ENCODE measurements at places on chromosomes 4 and X.
A peak's percentile ranks its signal among the peaks of the same experiment; 100 is the strongest.

- DNase-seq = no peak
Measured at GRCh38 chrX:35622040-35622439, 176.1 kb upstream of the MAGEB16 start.

DNA sequence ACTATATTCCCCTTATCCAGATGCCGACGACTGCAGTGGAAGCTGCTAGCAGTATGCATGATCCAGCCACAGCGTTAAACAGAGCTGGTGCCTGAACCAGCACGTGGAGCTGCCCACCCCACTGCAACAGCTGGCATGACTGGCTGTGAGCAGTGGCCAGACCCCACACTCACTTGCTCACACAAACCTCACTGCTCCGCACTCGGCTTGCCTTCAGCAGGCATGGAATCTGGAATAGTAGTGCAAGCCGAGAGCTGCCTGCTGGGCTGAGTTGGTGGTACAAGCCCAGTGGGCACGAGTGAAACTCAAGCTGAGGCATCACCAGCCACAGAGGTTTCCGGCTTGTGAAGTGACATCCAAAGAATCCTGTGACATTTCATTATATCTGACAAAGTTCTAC lies 1197.6 kb downstream of the FAM133A start:
- no peak for DNase-seq

DNA sequence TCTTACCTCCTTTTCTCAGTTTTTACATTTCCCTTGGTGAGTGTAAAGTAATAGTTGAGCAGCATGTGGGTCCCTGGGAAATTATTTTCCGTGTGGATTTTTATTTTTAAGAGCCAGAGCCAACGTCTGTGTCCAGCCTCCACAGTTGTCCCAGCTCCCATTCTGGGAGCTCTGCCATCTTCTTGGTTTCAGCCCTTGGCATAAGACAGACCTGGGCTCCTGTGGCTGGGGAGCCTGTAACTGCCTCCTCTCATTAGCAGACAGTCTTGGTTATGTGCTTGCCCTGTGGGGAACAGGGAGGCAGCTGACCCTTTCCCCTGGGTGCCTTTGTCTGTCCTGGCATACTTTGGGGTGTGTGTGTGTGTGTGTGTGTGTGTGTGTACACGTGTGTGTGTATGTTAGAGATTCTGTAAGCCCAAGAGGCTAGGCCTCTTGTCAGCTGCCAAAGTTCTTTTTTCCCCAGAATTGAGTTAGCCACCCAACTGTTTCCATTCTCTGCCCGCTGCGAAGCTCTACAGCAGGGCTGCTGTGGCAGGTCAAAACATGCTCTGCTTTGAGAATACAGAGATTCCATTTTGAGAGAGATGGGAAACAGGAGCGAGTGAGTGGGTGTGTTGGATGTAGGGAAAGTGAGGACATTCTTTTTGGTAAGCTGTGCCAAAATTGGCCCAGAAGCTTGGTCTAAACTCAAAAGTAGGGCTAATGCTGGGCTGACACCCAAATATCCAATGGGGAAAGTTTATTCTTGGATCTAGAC lies 140.7 kb downstream of the TMEM164 start:
- no peak for DNase-seq

- no peak for DNase-seq
Measured at GRCh38 chrX:40082447-40083119, 15.2 kb downstream of the BCOR start.

DNA sequence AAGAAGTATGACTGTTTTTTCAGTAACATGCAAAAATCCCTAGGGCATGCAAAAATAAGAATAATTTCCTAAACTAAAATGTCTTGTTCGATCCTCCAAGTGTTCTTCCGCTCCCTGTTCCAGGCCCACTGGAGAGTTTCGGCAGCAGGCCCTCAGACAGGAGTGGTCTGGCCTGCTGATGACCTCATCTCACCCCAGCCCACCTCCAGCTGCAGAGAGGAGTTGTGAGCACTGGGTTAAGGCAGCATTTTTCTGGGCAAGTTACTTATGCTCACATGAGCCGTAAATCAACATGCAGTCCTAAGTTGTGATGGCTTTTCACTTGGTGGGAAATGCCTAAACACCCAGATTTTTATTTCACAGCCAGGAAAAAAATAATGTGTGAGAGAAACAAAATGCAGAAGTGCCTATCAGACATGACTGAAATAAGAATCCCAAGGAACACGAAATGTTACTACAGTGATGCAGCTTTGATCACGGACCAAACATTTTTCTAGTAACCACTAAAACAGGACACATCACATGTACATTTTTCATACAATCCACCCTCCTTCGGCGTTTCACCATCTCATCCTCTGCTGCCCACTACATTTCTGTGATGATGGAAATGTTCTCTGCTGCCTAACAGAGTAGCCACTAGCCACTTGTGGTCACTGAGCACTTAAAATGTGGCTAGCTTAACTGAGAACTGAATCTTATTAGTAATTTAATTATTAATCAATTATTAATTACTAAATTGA lies 153.3 kb upstream of the TBL1X start:
- peak; percentile 21 for DNase-seq

GRCh38 chr4:110073053-110073845 lies 125.2 kb downstream of the ELOVL6 start:
- DNase-seq = no peak

GRCh38 chr4:54386042-54386669 lies 157.1 kb downstream of the PDGFRA start:
- no peak for DNase-seq

DNA sequence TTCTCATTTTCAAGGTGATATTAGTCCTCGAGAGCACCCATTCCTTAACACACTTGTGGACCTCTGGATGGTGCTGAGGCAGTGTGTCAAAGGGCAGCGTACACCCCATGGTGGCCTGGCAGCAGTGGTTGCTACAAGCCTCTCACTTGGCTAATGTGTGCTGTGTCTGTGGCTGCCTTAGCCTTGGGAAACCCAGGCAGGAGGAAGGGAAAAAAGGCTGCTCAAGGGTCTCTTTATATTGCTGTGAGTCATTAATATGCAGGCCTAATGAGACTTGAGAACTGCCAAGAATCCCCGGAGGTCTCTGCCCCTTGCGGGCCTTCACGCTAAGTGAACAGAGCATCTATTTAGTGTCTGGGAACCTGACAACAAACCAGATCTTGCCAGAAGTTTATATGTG lies 7.0 kb downstream of the PCDH10 start:
- peak; percentile 76 for DNase-seq

GRCh38 chrX:49178537-49178936 lies 6.8 kb downstream of the PLP2 start:
- DNase-seq = no peak

GRCh38 chrX:21778236-21778635 lies 20.3 kb upstream of the SMPX start:
- no peak for DNase-seq

DNA sequence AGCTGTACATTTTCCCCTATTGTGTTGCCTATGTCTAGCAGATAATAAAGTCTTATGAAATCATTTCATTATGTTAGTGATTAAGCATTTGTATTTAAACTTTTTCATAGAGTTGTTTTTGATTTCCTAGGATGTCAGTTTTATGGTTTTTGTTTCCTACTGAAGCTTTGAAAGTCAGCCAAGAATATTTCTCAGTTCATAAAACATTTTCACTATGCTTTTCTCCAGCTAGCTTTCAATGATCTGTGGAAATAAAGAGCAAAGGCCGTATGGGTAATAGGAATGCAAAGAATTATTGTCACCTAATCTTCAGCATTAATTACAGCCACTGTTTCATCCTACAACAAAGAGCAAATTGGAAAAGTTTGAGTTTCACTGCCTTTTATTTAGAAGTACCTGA lies 145.7 kb upstream of the NUDT6 start:
- no peak for DNase-seq

GRCh38 chr4:1745165-1745564 lies 23.8 kb downstream of the TACC3 start:
- no peak for DNase-seq

DNA sequence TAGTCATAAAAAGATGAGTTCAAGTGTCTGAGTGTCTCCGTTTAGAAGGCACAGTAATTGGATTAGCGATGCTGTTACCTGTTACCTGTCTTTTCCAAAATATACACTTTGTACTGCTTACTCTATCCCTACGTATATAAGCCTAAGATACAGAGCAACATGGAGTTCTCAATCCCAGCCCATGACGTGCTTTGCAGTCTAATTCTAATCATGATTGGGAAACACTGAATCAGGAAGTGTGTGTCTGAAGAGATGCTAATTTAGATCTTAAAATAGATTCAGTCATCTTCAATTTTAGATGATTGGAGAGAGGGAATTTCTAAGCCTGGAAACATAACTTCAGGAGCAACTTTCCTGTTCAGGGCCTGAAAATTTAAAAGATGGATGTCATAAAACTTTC lies 115.1 kb downstream of the PCDH19 start:
- no peak for DNase-seq

DNA sequence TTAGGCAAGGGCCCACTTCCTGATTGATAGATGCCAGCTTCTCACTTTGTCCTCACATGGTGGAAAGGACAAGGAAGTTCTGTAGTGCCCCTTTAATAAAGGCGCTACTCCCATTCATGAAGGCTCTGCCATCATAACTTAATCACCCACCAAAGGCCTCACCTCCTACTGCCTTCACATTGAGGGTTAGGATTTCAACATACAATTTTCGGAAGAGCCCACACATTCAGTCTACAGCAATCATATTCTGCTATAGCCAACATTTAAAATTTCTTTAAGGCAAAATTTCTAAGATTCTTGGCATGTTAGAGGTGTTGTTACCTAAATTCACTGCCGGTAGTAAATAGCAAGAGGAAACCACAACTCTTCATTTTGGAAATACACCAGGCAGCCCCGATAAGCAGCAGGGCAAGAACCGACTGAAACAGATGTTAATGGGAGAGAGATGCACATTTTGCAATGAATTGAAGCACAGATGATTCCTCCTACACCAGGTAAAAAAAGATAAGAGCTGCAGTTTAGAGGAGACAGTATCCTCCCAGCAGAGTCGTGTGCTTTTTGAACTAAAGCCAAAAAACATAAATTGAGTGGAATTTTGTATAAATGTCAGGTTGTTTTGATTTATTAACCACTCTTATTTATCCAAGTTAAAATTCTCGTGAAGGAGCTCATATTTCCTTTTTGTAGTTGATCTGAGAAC lies 594.9 kb downstream of the KCTD8 start:
- DNase-seq = peak; percentile 10

DNA sequence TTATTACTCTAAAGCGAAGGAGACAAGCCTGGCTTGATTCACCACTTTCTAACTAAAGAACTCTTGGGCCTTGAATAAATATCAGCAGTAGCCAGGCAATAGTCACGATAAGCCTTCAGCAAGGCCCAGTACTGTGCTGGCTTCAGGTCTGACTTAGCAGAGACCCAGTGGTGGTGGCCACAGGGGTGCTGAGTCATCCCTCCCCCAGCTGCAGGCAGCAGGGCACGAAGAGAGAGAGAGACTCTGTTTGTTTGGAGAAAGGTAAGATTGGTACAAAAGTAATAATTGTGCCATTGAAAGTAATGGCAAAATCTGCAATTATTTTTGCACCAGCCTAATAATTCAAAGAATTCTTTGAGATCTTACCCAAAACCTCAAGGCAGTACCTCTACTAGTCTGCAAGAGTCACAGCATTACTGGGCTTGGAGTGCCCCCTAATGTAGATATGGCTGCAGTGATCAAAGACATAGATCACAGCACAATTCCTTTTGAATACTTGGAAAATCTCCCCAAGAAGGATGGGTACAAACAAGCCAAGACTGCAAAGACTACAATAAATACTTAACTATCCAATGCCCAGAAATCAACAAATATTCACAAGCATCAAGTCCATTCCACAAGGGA lies 159.5 kb upstream of the USP38 start:
- DNase-seq = peak; percentile 53

Data from astrocyte (in vitro differentiated cells and primary cell).